Anterior cingulate cortex (tissue), 58 donors: ENCODE measurements at places on chromosomes 4 and X.

- no peak for DNase-seq
Measured at GRCh38 chr4:56575820-56576429, 70.3 kb downstream of the ARL9 start.

DNA sequence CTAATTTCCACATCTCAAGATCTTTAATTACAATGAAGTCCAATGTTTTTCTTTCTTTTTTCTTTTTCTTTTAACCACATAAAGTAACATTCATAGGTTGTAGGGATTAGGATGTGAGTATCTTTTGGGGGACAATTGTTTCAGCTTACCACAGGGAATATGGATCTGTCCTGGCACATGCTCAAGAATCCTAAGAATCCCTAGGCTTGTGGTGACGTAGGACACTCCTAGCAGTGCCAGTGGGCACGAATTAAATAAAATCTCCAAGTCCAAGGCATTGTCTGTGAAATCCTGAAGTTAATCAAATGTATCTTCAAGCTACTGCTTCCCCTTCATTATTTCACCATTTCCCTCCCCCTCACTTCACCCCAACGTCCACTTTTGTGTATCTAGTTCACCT, 2.6 kb upstream of the LAS1L start:
- no peak for DNase-seq

- no peak for DNase-seq
Measured at GRCh38 chrX:155046129-155046810, 19.6 kb downstream of the FUNDC2 start.

DNA sequence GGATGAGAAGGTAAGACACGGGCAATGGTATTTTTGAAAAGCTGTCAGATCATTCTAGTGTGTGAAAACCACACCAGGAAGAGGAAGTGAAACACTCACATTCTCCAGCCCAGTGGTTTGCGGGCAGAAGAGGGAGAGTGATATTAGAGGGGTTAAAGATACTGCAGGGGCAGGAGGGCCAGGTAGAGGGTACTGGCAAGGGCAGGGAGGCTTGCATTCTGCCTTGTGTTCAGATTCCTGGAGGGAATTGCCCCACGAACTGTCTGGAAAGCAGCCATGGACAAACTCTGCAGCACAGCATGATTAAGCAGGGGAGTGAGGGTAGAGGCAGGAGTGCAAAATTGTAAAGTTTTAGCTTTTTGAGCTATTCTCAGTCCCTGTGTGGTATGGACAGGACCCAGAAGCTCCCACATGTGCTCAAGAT, 30.9 kb downstream of the NIPAL1 start:
- no peak for DNase-seq

DNA sequence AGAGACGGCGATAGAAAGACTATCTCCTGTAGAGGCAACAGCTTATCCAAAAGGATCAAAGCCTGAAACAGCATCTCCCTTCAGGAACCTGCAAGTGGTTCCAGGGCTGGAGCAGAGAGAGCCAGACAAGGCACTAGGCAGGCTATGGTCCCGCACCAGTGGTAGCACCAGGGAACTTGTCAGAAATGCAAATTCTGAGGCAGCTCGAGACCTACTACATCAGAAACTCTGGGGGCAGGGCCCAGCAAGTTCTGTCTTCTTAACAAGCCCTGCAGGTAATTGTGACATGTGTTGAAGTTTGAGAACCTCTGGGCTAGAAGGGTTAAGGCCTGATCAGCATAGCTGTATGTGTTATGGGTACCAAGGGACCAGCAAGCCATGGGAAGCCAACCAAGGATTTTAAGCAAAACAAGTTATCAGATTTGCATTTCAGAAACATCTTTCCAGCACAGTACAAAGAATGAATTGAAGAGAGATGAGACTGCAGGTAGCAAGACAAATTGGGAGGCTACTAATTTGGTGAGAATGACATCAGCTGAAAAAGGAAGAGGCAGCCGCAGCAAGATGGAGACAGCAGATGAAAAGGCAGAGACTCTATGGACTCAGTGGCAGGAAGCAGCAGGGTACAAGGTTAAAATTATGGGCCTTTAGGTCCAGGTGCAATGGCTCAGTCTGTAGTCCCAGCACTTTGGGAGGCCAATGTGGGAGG, 139.7 kb downstream of the TSPAN5 start:
- no peak for DNase-seq

DNA sequence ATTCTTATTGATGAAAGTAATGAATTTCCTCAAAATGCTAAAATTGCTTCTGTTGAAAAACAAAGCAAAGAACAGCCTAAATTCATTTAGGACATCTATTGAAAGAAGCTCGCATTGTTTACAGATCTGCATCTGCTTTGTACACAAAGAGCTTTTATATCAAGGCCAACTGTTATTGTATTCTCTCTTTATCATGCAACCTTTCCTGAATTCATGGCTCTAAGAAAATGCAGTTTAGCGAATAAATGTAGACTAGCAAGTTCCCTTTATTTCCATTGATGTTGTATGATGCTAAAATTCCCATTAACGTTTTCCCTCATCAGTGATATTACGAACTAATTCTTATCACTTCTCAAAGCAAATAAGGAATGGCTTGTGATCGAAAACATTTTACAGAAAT, 446.3 kb downstream of the MID1IP1 start:
- no peak for DNase-seq

GRCh38 chr4:119626420-119626819, 2.2 kb downstream of the PDE5A start:
- DNase-seq, result no peak
